Peyer's patch (tissue), 4 donors: ENCODE measurements at places on chromosomes 16 and 17.

GRCh38 chr16:75647112-75647491, 363 bp downstream of the KARS1 start:
- DNase-seq = no peak

DNA sequence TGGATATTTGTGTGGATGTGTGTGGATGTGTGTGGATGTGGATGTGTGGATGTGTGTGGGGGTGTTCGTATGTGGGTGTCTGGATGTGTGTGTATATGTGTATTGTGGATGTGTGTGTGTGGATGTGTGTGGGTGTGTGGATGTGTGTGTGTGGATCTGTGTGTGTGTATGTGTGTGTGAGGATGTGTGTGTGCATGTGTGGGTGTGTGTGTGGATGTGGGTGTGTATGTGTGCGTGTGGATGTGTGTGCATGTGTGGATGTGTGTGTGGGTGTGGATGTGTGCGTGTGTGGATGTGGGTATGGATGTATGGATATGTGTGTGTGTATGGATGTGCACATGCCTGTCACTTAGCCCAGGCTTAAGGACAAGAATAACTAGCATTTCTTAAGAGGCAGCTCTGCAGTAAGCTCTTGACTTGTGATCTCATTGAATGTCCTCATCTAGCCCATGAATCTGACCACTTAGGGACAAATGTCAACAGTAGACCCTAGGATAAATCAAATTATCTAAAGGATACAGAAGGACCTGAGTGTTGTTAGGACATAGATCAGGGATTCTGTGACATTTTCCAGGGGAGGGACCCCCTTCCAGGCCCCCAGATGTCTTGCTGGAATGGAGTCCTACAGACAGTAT, 83.5 kb downstream of the BMERB1 start:
- no peak for DNase-seq

DNA sequence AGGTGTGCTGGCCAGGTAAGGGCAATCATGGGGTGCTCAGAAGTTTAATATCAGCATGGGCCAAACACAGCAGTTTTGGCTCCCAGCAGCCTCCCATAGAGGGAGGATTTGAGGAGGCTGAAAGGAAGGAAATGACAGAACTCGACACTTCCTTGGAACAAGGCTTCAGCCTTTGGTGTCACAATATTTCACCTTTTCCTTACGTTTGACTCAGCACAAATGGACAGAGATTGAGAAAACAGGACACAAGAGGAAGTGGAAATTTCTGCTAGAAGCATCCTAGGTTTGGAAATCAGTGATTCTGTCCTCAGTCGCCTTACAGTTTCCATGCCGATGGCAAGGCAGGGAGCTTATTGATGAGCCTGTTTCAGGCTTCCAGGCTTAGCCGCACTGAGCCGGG, 181.4 kb downstream of the MAF start:
- DNase-seq = no peak

DNA sequence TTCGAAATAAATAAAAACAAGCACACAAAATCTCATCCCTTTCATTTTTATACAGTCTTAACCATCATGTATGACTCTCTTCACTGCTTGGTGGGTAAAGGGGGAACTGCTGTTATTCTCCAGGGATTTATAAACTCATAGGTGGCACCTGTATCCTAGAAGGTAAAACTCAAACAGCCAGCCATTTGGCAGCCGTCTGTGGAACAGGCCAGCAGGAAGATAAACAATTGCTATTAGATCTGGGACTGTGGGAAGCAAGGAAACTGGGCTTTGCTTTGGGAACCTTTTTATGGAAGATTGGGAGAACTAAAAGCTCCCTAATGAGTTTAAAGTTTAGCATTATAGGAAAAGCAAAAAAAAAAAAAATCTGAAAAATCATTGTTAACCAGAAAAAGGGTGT, 126.0 kb downstream of the TANGO6 start:
- DNase-seq = no peak

GRCh38 chr17:52546990-52547389, 388.5 kb upstream of the CA10 start:
- no peak for DNase-seq

GRCh38 chr17:77449908-77450741, 309.4 kb downstream of the SEC14L1 start:
- DNase-seq = peak; percentile 87

DNA sequence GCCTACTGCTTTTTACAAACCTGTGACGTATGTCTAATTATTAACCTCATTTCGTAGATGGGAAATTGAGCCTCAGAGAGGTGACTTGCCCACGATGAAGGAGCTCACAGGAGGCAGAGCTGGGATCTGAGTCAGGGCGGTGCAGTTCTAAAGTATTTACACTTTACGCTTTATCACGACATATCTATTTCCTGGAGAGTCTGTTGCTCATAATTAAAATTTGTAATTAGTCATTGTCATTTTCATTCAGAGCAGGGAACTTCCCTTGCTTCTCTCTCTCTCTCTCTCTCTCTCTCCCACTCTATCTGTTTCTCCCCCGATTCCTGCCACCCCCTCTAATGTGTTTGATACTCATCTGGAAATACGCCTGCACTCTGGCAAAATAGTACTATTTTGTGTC, 5.9 kb downstream of the SLC5A11 start:
- DNase-seq = no peak

DNA sequence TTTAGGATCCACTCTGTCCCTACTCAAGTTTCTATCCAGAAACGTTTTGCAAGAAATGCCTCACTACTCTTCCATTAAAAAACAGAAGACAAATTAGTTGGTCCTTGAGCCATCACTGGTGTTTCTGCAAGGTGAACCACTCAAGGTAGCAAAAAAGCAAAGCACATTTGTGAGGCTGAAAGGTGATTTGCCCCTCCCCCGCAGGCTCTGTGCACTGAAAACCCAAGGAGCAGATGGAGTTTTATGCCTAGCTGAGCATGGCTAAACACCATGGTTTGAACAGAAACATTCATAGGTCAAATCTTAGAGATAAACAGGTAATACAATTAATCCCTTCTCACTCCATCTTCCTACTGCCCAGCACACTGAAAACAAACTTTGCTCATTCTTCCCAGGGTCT, 538.2 kb upstream of the CDH5 start:
- DNase-seq = no peak

DNA sequence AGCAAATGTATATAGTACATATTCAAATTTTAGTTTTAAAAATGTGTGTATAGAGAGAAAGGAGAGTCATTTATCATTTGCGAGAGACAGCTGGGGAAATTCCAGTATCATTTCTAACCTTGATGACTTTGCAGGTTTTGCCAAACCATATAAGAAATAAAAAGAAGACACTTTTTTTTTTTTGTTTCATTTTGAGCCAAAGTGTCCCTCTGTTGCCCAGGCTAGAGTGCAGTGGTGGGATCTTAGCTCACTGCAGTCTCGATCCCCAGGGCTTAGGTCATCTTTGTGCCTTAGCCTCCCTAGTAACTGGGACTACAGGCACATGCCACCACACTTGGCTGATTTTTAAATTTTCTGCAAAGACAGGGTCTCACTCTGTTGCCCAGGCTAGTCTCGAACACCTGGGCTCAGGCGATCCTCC, 38.4 kb upstream of the VWA3A start:
- DNase-seq = no peak

DNA sequence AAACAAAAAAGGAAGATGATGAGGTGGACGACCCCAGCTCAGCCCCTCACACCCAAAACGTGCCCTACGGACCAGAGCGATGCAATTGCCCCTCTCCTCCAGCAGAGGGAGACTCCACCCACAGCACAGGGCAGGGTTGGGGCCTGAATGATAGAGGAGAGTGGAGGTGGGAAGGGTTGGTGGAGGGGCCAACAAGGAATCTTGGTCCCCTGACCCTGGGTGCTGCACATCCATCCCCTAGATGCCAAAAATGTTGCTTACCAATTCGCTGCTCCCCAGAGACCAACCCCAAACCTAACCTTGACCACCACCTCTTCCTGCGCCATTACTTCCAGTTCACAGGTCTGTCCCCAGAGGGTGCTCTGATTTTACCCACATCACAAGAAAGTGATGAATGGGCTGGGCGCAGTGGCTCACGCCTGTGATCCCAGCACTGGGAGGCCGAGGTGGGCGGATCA, 12.9 kb downstream of the P2RX5 start:
- DNase-seq = peak; percentile 71

GRCh38 chr16:67394155-67395104, 1.1 kb upstream of the TPPP3 start:
- DNase-seq = no peak

DNA sequence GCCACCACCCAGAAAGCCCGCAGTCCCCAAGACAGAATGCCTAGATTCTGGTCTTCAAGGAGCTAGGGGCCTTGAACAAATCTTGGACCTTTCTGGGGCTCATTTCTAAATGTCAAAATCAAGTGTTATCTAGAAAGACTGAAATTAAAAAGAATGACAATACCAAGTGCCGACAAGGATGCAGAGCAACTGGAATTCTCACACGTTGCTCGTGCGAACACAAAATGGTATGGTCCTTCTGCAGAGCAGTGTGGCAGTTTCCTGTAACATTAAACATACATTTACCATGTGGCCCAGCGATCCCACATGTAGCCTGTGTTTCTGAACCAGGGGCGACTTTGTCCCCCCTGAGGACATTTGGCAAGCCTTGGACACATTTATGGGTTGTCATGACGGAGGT, 137.9 kb downstream of the GAS7 start:
- no peak for DNase-seq

GRCh38 chr16:50612849-50613198, 64.6 kb downstream of the NKD1 start:
- DNase-seq = no peak

DNA sequence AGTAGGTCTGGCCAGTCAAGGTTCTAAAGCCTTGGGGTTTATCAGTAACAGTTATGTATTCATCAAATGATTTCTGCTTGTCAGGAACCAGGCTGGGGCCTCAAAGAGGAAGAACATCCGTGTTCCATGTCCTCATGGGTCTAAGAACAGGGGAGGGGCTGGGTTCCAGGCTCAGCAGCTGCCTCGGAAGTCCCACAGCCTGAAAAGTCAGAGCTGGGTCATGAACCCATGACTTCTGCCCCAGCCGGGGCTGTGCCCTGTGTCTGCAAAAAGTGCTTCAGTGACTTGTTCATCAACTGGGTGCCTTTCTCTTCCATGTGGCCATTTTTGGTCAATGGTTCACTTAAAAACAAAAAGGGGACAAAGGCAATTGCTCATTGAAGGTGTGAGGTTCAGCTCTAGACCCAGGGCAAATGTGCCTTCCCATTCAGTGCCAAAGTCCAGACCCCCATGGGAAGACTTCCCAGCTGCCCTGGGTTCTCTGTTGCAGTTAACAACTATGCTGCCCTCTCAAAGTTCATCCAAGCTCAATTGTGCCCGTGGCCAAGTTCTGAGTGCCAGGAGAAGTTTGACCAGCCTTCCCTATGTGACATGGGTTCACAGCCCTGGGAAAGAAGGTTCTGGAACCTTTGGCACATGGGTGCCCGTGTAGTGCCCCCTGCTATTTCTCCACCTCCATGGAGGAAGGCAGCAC, 18.5 kb downstream of the TBKBP1 start:
- no peak for DNase-seq

DNA sequence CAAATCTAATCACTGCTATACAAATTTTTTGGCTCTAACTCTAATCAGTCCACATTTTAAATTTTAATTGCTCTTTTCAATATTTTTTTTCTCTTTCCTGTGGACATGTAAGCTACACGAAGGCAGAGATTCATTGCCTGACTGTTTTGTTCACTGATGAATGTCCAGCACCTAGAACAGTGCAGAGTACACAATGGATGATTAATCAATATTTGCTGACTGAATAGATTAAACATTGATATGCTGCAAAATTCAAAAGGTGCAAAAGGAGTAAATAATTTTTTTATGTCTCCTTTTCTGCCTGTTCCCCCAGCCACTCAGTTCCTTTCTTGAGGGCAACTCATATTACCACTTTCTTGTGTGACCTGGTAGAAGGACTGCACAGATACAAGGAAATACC, 32.8 kb downstream of the SCNN1B start:
- no peak for DNase-seq
